A549 (cell line): ENCODE measurements at places on chromosomes 2 and 18. TPM values are rescaled to one million over a fixed set of nuclear protein-coding genes. Genes with fewer than 3 reads are reported as not detected.

DNA sequence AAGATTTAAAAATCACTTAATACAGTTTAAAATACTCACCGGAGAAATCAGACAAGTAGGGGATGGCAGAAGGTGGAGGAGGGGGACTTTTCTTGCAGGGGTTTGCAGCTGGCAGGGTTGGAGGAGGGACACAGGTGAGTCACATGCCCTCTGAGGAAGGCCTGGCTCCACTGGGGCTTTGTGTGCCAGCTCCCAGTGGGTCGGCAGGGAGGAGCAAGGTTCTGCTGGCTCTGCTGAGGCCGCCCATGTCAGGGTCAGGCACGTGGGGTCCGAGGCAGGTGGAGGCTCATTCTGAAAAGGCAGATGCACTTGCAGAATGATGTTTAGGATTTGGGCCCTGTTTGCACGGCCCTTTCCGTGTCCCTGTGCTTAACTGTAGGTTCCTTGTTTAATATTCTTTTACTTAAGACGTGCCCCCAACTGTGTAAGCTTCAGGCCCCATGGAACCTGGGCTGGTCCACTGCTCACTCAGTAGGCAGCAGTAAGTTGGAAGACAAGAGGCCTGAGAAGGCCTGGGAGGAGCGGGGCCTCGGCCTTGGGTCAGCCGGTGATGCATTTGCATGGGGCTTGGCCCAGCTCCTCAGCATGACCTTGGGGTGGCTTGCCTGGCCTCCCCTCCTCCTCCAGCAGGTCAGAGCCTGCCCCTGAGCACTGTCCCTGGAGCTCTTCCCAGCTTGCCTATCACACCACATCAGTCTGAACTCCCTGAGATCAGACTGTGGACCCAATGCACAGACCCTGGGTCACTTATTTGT is 141.0 kb downstream of the GLI2 start:
- no peak for DNase-seq

The OSGEPL1 gene
- 8.2 to 9.0 TPM (median 8.6 TPM) in 3 replicates for polyA plus RNA-seq

DNA sequence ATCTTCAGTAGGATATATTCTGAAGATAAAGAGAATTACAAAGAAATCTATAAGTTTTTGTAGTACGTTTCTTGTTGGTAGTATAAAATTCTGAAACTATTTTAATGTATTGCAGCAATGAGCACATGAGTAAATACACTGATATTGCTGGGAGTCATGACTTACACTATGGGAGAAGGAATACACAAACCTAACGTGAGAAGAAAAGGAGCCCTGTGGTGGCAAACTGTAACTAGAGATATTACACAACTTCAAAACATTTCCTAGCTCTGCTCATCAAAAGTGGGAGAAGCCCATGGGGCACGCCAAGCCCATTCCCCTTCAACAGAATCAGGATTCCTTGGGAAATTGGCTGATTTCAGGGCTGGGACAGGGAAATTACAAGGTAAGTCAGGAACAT is 20.5 kb downstream of the SPIRE1 start:
- peak; percentile 9 for DNase-seq

- DNase-seq = no peak
Measured at GRCh38 chr2:71256421-71256820, 29.5 kb upstream of the PAIP2B start.

GRCh38 chr2:86366651-86367498 is 29.4 kb upstream of the REEP1 start:
- no peak for DNase-seq

DNA sequence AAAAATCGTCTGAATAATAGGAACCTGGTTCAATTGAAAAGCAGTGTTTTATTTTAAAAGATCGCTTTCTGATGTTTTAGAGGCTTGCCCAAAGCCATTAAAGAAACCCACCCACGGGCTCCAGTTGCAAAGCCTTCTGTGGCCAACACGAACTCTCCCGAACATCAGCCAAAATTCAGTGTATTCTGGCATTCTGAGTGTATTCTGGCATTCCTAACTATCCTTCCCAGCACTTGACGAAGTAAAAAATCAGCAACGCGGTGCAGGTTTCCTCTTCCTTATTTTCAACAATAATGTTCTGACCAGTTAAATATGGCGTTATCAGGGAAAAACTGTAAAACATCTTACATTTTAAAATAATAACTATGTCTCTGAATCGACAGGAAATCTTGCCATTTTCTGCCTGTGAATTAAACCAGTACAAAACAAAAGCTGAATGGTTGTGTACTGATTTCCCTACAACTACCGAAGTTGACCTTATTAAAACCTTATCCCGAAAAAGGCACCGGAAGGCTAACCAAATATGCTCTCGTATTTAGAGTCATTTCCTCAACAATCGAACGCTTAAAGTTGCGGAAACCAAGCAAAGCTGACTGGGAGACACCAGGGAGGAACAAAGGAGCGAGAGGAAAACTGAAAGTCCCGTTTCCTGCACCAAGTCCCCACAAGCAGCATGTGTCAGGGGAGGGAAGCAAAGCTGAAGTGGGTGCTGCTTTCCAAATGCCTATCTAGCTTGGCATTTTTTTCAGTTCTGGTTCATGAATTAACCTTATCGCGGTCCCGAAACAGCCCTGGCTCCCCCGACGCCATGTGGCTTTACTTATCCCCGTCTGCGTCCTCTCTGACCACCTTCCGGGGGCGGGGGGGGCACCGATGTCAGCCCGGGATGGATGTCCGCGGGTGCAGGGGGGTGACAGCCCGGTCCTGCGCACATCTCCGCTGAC is 44.3 kb downstream of the ZNF516 start:
- no peak for DNase-seq

The MROH2A gene
- polyA plus RNA-seq = 0.04 to 0.28 TPM (median 0.10 TPM) in 3 replicates

The RAB6D gene
- 0.04 to 0.07 TPM (median 0.07 TPM) in 3 replicates for polyA plus RNA-seq

- DNase-seq = no peak
Measured at GRCh38 chr18:70672581-70672980, 383.7 kb downstream of the SOCS6 start.

DNA sequence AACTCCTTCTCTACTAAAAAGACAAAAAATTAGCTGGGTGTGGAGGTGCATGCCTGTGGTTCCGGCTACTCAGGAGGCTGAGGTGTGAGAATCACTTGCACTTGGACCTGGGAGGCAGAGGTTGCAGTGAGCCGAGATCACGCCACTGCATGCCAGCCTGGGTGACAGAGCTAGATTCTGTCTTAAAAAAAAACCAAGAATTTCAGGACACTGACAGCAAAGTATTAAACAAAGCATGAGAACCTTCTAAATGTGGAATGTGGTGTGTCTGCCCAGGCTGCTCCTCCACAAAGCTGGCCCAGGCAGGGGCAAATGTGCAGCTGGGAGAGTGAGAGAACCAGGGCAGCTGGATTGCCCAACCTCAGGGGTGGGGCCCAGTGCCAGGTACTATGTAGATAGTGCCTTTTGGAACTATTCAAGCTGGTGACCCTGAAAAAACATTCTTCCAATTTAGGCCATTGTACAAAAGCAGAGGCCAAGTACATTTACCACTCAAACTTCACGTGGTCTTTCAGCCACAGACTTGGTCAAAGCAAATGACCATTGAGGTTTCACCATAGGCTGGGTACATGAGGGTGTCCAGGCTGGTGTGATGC is 6.7 kb upstream of the UGT1A5 start:
- no peak for DNase-seq

The GKN1 gene
- 0.45 to 0.90 TPM (median 0.45 TPM) in 3 replicates for polyA plus RNA-seq

The TCF23 gene
- not detected in 3 replicates for polyA plus RNA-seq

GRCh38 chr2:207173641-207174040 is 7.9 kb upstream of the KLF7 start:
- no peak for DNase-seq

DNA sequence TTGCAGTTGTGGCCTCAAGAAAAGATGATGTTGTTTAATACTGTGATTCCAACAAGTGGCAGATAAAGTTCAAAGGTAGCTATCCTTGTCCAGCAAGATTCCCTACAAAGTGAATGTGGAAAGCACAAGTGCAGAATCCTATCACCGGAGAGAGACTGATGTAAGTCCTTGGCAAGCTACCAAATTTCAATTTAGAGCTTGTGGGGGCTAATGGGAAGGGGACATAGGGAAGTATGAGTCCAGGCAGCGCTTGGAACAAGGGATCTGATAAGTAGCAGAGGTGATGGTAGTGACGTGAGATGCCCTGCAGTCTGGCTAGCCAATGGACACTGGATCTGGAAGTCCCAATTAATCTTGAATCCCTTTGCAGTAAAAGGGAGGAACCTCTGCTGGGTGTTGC is 165.2 kb upstream of the DTNA start:
- DNase-seq = no peak

DNA sequence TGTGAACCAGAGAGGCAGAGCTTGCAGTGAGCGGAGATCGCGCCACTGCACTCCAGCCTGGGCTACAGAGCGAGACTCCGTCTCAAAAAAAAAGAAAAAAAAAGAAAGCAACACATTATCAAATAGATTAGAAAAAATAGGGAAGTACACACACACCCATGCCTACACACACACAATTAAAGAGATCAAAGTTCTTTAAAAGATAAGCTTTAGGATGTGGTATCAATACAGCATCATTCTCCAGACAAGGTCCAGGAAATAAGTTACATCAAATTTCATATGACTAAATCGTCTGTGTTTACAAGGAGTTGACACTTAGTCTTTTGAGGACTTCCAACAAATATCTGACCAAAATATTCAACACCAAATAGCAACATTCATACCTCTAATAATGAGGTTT is 25.7 kb downstream of the PGAP1 start:
- no peak for DNase-seq

DNA sequence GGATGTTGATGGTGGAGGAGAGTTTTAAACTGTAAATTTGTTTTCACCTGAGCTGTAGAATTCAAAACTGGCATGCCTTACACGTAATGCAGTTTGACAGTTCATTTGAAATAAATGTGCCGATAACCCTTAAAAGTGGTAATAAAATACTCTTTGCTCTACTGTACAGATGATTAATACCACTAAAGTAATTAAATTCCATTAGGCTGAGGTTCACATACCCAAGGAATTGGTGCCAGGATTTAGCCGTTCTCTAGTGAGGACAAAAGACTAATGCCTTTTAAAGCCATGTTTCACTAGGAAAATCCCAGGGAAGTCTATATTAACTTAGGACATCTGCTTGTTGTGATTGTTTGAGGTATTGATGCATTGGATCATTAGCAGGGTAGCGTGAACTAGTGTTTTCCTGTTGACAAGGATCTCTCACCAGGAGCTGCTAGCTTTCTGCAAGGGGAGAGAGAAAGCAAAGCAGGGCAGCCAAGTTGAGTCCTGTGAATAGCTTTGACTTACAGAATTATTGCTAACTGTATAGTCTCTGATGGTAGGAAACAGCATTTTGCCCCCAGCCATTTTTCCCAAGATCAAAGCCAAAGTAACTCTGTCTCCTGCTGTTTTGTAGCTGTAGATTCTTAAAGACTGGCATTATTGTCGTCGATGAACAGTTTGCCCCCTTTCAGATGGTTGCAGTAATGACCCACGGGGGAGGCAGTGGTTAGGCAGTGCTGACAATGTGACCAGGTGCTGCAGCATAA is 280.9 kb upstream of the FANCL start:
- no peak for DNase-seq

- no peak for DNase-seq
Measured at GRCh38 chr2:235230821-235231601, 262.8 kb upstream of the AGAP1 start.

The SULT1C4 gene
- not detected in 3 replicates for polyA plus RNA-seq

GRCh38 chr2:42925742-42926433 is 133.5 kb upstream of the HAAO start:
- DNase-seq = no peak

The KCNE4 gene
- polyA plus RNA-seq = 0.68 to 2.3 TPM (median 1.4 TPM) in 3 replicates

- DNase-seq = no peak
Measured at GRCh38 chr2:6602471-6602870, 263.2 kb downstream of the CMPK2 start.

The SPP2 gene
- polyA plus RNA-seq = not detected in 3 replicates

DNA sequence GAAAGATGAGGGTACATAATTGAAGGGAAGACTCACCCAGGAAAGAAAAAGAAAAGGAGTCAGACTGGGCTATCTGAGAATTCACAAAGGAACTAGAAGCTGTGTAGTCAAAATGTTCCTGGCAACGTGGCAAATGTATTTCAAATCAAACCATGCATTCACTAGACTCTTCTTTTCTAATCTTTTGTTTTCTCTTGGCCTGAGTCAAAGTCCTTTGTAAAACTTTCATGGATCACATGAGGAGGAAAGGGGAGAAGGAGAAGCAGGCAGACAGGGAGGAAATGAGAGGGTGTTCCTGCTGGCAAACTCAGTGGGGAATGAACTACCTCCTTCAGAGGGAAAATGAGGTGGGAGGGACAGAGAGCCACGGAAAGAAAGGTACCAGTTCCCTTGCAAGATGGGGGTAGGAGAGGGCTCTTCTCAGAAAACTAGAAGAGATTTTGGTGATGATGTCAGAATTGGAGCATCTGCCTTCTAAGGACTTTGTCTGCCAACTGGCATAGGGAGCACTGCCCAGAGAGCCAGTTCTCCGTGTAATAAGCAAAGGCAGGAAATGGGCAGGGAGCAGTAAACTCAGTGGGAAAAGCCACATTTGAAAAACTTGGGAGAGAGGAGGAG is 51.4 kb downstream of the SLC8A1 start:
- no peak for DNase-seq

- DNase-seq = no peak
Measured at GRCh38 chr2:54638774-54639187, 84.7 kb upstream of the EML6 start.

The MC5R gene
- not detected in 3 replicates for polyA plus RNA-seq

- DNase-seq = no peak
Measured at GRCh38 chr2:241070361-241070760, 31.7 kb downstream of the MTERF4 start.

The GLB1L gene
- 5.8 to 8.0 TPM (median 5.9 TPM) in 3 replicates for polyA plus RNA-seq

- DNase-seq = no peak
Measured at GRCh38 chr2:228875152-228875900, 395.8 kb downstream of the PID1 start.

The CNRIP1 gene
- polyA plus RNA-seq = 2.3 to 2.9 TPM (median 2.6 TPM) in 3 replicates

DNA sequence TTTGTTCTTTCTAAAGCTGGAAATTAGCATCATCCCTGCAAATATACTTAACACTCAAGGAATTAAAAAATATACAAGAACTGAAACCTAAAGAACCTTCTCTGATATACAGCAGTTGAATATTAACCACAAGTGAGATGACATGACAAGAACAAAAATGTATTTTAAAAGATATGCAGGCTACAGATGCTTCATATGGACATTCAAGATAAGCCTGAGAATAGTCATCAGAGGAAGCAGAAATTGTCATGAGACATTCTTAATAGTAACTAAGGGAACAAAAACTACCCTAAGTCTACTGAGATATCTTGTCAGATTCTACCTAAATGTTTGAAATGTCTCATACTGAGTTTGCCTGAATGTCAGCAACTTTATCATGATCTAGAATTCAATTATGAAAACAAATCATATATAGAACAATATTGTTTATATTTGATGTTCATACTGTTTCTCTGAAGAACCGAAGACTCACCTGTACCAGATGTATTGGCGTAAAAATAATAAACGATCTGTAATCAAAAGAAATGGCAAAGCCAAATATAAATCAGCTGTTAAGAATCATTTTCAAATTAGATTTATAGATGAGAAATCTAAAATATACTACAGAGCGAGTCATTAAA is 4.7 kb downstream of the NBAS start:
- DNase-seq = no peak

The C2orf68 gene
- 22.8 to 26.1 TPM (median 25.9 TPM) in 3 replicates for polyA plus RNA-seq

DNA sequence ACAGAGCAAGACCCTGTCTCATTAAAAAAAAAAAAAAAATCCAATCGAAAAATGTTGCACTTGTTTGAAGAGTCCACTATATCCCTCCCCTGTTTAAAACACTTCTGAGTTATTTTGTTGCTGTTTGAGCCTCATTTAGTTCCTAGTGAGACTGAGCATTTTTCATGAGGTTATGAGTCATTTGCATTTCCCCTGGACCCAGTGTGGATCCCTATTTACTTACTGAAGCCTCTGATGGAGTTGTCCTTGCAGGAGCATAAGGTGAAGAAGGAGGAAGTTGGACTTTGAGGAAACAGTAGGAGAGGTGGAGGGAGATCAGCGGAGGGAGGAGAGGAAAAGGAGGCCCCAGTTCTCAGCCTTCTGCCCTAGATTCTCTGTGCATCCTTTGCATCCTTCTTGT is 5.1 kb downstream of the CXCR1 start:
- no peak for DNase-seq

GRCh38 chr18:26482569-26482968 is 65.8 kb downstream of the KCTD1 start:
- peak; percentile 85 for DNase-seq
